Activated T-helper 2 cell treated with anti-CD3 and anti-CD28 coated beads, Interferon-gamma antibody, Interleukin-2, Interleukin-4, amounts not matched to agents 10 μg/mL and 5 μg/mL and 100 μg/mL, durations not matched to agents 14 hours and 24 hours and 36 hours (primary cell): ENCODE measurements at places on chromosomes 6 and 20. TPM values are rescaled to one million over a fixed set of nuclear protein-coding genes. Genes with fewer than 3 reads are reported as not detected.

Gene SLC17A3
- 1.6 TPM in 2 replicates for total RNA-seq

Gene SYNE1
- total RNA-seq = 14.2 and 15.2 TPM in 2 replicates

Gene ZGPAT
- total RNA-seq = 29.0 and 36.1 TPM in 2 replicates

Gene SIRPD
- 0.37 TPM in 1 of 2 replicates, not detected in the other for total RNA-seq

Gene TSBP1
- total RNA-seq = not detected in 2 replicates

Gene HUS1B
- 1.6 and 1.8 TPM in 2 replicates for total RNA-seq

Gene SLC26A8
- total RNA-seq = not detected in 2 replicates

Gene PRICKLE4
- total RNA-seq = not detected in 2 replicates

Gene CD93
- 1.9 and 2.0 TPM in 2 replicates for total RNA-seq

Gene PRR18
- total RNA-seq = 0.14 and 0.25 TPM in 2 replicates

Gene TP53TG5
- total RNA-seq = not detected in 2 replicates
